ENCODE measurements at places on chromosomes 3 and 15.

- no peak for DNase-seq
These were observed 229.7 kb downstream of the SHOX2 start for GRCh38 chr3:157876556-157876955.

DNA sequence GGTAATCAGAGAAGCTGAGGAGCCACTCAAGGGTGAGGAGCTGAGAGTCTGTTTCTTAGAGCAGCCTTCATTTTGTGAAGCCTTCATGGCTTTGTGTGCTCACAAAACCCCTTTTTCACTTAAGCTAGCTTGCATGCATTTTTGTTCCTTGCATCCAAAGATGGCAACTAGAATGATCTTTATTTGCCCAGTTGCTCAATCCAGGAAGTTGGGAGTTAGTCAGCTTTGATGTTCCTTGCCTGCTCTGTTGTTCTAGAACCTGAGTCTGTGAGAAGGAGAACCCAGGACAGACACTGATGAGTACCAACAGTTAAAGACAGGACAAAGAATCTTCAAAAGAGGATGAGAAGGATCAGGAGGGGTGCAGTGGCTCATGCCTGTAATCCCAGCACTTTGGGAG is 81.8 kb downstream of the IL20RB start:
- no peak for DNase-seq

DNA sequence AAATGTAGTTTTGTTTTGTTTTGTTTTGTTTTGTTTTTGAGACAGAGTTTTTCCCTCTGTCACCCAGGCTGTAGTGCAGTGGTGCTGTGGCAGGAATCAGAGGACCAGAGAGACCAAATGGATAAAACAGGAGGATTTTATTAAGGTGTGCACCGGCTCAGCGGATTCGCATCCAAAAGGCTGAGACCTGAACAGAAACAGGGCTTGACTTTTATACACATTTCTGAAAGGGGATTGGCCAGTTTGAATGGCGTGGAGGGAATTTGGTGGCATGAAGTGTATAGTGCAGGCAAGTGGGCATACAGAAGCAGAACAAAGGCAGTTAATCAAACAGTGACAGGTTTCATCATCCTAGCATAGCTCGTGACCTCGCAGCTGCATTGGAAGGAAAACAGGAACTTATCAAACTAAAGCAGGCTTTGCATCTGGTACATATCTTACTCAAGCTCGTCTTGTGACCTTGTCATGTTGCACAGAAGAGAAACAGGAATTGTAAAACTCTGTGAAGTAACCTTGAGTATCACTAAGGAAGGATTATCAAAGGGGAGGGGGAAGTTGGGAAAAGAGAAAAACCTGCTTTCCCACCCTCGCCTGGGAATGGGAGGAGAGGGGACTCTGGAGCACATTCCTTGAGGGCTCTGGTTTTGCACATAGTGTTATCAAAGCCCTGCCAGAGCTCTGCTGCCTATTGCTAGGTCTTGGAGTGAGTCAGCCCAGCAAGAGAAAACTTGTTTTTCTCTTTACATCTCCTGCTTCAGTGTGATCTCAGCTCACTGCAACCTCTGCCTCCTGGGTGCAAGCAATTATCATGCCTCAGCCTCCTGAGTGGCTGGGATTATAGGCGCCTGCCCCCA is 38.5 kb downstream of the C3orf62 start:
- DNase-seq = no peak

- no peak for DNase-seq
These were observed 12.4 kb downstream of the PLD1 start for GRCh38 chr3:171797873-171798272.

GRCh38 chr3:111726788-111727305 is 131.7 kb upstream of the ZBED2 start:
- no peak for DNase-seq

Measured in NCI-H524 treated with DMSO at 0.1 percent for 48 hours (cell line).